ENCODE measurements at places on chromosomes 16 and 17. TPM values are rescaled to one million over a fixed set of nuclear protein-coding genes. Genes with fewer than 3 reads are reported as not detected.

Gene RDM1
- 2.0 TPM for total RNA-seq

- no peak overlapping the region for H3K27ac ChIP-seq
- H3K4me1 ChIP-seq, result peaks cover 33% of the 10 kb centered on the region
- H3K27me3 ChIP-seq, result no peaks in the 10 kb centered on the region
These were observed 8.7 kb downstream of the THRA start for GRCh38 chr17:40071313-40072039.

DNA sequence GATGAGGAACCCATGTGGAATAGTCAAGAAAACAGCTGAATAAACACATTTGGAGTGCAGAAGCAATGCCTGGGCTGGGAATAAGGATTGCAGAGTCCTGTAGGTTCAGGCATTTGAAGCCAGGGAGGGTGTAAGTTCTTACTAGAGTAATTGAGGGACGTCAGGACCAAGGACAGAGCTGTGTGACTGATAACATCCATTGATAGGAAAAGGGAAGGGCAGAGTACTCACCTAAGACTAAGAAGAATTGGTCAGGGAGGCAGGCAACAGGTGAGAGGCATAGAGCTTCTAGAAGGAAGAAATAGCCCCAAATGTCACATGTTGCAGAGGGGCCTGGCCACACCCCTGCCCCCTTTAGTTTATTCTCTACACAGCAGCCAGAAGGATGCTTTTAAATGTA is 79.8 kb upstream of the TMEM132E start:
- no peak overlapping the region for H3K27ac ChIP-seq
- no peaks in the 10 kb centered on the region for H3K27me3 ChIP-seq
- H3K36me3 ChIP-seq, result no peaks in the 10 kb centered on the region
- no peaks in the 10 kb centered on the region for H3K4me1 ChIP-seq

Gene NPB
- total RNA-seq, result 0.07 TPM

DNA sequence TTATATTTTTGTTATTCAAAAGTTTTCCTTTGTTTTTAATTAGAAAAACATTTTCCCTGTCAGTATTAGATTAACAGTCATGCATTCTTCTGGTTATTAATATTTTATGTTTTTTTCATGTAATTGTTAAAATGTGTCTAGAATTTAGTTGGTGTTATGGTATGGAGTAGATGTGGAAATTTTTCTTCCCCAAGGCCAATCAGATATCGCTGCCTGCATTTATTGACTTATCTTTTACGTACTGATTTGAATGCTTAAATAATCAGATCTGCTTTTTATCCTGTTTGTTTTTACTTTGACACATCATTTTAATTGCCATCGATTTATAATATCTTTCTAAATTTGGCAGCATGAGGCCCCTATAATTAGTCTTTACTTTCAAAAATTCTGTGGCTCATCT is 13.6 kb downstream of the FTO start:
- no peaks in the 10 kb centered on the region for H3K4me1 ChIP-seq
- H3K27ac ChIP-seq, result no peak overlapping the region
- no peak for DNase-seq
- H3K36me3 ChIP-seq, result no peaks in the 10 kb centered on the region
- no peaks in the 10 kb centered on the region for H3K27me3 ChIP-seq

DNA sequence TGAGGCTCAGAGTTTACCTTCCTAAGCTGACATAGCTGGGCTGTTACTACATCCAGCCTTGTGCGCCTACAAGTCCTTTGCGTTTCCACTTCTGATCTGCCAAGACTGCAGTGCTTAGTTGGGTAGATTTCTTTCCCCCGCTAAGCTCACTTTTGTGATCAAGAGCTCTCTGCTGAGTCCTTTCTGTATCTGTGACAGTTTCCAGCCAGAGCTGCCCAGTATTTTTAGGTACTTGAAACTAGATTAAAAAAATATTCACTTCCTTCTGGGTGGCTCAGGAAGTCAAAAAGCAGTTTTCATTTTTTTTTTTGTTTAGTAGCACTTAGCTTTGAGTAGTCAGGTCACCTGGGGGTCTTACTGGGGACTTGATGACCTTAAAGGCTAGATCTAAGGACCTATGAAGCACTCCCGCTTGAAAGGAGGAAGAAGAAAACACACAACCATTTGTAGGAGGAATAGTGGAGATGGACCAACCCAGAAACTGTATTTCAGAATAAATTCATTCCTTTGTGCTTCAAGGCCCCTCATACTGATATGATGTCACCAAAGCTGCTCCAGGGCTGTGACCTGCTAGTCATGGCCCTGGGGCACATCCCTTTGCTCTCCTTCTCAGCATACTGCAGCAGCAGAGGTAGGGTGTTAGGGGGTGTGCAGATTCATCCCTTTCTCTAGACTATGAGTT is 75.6 kb upstream of the HNF1B start:
- DNase-seq, result no peak
- H3K36me3 ChIP-seq, result no peaks in the 10 kb centered on the region
- H3K4me3 ChIP-seq, result no peak overlapping the region
- no peak overlapping the region for H3K27ac ChIP-seq
- H3K4me1 ChIP-seq, result peaks cover 20% of the 10 kb centered on the region

DNA sequence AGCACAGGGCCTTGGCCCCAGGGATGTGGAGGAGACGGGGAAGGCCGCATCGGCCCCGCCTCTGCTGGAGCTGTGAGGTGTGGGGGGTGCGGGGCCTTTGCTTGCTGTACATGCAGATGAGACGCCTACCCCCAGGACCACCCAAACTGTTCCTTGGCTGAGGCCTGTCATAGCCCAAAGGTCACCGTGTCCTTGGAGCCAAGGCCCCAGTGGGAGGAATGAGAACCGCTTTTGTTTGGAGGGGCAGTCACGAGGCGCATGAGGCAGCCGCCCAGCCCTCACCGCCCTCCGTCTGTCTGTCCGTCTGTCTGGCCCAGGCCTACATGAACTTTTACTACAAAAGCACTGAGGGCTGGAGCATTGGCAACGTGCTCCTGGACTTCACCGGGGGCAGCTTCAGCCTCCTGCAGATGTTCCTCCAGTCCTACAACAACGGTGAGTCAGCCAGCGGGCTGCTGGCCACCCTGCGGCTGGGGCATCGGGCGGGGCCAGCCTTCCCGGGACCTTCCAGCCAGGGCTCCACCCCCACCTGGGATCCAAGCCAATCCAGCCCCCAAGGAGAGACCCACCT is 8.8 kb downstream of the TAX1BP3 start:
- H3K27ac ChIP-seq, result peak overlapping the region; percentile 51
- no peaks in the 10 kb centered on the region for H3K36me3 ChIP-seq
- H3K27me3 ChIP-seq, result no peaks in the 10 kb centered on the region
- peak; percentile 58 for DNase-seq
- H3K4me3 ChIP-seq, result no peak overlapping the region

DNA sequence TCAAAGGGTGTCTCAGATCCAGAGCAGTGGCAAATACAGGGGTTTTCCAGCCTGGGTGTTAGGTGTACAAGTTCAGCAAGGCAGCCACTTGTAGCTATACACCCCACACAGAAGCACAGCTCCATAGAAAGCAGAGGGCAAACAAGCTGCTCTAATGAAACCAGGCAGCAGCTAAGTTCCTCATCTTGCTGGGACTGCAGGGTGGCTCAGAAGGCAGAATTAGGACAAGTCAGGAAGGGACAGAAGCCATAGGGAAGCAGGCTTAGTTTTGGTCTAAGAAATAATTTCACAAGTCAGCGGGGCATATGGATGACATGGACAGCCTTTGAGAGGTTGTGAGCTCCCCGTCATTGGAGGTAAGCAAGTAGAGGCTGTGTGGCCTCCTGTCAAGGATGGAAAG is 23.7 kb downstream of the CNGB1 start:
- H3K4me1 ChIP-seq, result no peaks in the 10 kb centered on the region
- H3K27ac ChIP-seq, result no peak overlapping the region
- H3K27me3 ChIP-seq, result no peaks in the 10 kb centered on the region
- H3K36me3 ChIP-seq, result no peaks in the 10 kb centered on the region

DNA sequence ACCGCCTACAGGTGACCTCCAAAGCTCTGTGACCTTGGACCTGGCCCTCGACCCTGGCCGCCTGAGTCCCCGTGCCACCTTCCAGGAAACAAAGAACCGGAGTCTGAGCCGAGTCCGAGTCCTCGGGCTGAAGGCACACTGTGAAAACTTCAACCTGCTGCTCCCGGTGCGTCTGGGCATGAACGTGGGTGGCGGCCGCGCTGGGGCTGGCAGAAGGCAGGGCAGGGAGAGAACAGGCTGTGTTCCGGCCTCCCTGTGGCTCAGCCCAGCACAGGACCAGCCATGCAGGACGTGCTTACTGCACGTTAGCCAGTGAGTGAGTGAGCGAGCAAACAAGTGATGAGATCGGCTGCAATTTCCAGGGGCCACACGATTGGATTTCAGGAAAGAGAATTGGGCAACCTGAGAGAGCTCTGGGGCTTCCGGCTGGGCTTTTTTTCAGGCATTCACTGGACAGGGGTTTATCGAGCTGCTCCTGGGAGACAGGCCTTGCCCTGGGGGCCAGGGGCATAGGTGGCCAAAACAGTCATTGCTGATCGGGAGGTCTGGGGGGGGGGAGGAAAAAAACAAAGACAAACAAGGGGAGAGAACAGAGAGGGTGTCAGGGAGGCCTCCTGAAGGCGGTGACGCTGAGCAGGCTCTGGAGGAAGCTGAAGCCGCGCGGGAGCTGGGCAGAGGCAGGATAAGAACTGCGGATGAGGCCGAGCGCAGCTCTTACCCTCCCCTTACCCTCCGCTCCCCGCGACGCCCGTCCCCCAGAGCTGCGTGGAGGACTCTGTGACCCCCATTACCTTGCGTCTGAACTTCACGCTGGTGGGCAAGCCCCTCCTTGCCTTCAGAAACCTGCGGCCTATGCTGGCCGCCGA is 16.9 kb downstream of the ITGAX start:
- no peak for DNase-seq
- no peaks in the 10 kb centered on the region for H3K4me1 ChIP-seq
- no peak overlapping the region for H3K4me3 ChIP-seq
- H3K36me3 ChIP-seq, result no peaks in the 10 kb centered on the region
- H3K27ac ChIP-seq, result no peak overlapping the region
- peaks cover 4% of the 10 kb centered on the region for H3K27me3 ChIP-seq

Gene CES5A
- not detected for total RNA-seq

DNA sequence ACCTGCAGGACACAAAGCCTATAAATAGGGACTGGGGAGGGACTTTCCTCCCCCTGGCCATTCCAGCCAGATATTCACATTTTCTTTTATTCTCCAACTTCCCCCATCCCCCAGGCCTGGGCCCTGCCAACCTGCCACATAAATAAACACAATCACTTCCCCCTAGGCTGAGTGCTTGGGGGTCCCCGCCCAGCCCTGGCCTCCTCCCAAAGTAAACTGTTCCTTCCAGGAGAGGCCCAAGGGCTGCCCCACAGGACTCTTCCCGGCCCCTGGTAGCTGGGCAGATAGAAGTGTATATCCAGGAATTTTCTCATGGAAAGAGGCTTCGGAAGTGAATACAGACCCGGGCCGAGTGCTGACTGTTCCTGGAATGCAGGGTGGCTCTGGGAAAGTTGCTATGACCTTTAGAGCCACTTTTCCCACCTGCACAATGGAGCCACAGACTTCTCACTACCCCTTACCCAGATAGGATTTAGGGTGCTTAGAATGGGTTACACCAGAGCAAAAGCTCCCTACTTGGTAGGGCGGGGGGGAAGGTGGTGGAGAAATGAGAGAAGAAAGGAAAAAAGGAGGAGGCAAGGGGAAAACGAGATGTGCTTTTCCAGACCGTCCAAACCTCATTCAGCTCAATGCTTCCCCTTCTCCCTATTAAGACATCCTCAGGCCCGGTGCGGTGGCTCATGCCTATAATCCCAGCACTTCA is 8.5 kb downstream of the CSF3 start:
- peak overlapping the region; percentile 97 for H3K27ac ChIP-seq
- H3K27me3 ChIP-seq, result no peaks in the 10 kb centered on the region
- DNase-seq, result peak; percentile 82
- peaks cover 75% of the 10 kb centered on the region for H3K4me1 ChIP-seq
- peaks cover 12% of the 10 kb centered on the region for H3K36me3 ChIP-seq

Gene GAS2L2
- total RNA-seq, result not detected

GRCh38 chr16:76121636-76122035 is 155.6 kb upstream of the CNTNAP4 start:
- H3K4me1 ChIP-seq, result no peaks in the 10 kb centered on the region
- no peak overlapping the region for H3K27ac ChIP-seq

Gene FKBP10
- 63.4 TPM for total RNA-seq

DNA sequence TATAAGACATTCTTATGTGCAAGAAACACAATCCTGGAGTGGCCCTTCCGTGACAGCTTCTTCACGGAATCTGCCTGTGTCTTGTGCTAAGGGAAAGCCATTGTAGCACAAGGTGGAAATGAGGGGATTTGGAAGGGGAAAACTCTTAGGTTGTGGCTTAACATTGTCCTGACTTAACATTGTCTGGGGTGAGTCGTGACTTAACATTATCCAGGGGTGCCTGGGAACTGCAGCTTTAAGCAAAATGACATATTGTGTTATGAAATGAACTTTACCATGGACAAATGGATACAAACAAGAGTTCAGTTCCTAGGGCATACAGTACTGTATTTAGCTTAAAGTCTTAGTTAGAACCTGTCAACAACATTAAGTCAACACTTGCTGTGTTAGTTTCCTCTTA is 323.9 kb downstream of the CPPED1 start:
- H3K4me1 ChIP-seq, result no peaks in the 10 kb centered on the region
- H3K27ac ChIP-seq, result no peak overlapping the region
- H3K27me3 ChIP-seq, result no peaks in the 10 kb centered on the region
- H3K4me3 ChIP-seq, result no peak overlapping the region

- no peaks in the 10 kb centered on the region for H3K27me3 ChIP-seq
- peaks cover 12% of the 10 kb centered on the region for H3K36me3 ChIP-seq
- no peak overlapping the region for H3K27ac ChIP-seq
- H3K4me3 ChIP-seq, result no peak overlapping the region
- peaks cover 37% of the 10 kb centered on the region for H3K4me1 ChIP-seq
These were observed 14.1 kb downstream of the MAP3K14 start for GRCh38 chr17:45302649-45303173.

GRCh38 chr16:12063435-12063834 is 86.9 kb downstream of the SNX29 start:
- no peaks in the 10 kb centered on the region for H3K36me3 ChIP-seq
- no peaks in the 10 kb centered on the region for H3K27me3 ChIP-seq
- peaks cover 12% of the 10 kb centered on the region for H3K4me1 ChIP-seq
- H3K4me3 ChIP-seq, result no peak overlapping the region
- H3K27ac ChIP-seq, result no peak overlapping the region
- no peak for DNase-seq

Gene MMP25
- total RNA-seq, result 0.29 TPM

Gene EPOP
- 12.6 TPM for total RNA-seq

Gene HBM
- not detected for total RNA-seq

Gene MYL4
- total RNA-seq, result 1.6 TPM

Data from PC-3 (cell line).